ENCODE measurements at places on chromosomes 12 and 14. TPM values are rescaled to one million over a fixed set of nuclear protein-coding genes. Genes with fewer than 3 reads are reported as not detected.

STAB2 gene
- not detected for total RNA-seq

TAS2R9 gene
- total RNA-seq, result not detected

KLHL28 gene
- 6.7 TPM for total RNA-seq

CIROP gene
- total RNA-seq, result not detected

PSMD9 gene
- total RNA-seq, result 116 TPM

KCNC2 gene
- total RNA-seq, result not detected

ACACB gene
- 7.3 TPM for total RNA-seq

TMEM119 gene
- total RNA-seq, result 0.14 TPM

MGP gene
- not detected for total RNA-seq

SYNDIG1L gene
- not detected for total RNA-seq

CISTR gene
- not detected for total RNA-seq

PAPOLA gene
- 107 TPM for total RNA-seq
